Erythroblast (primary cell): ENCODE measurements at places on chromosomes 7 and 10.

- no peak for DNase-seq
These were observed 504.3 kb downstream of the DNAJB6 start for GRCh38 chr7:157840914-157841772.

DNA sequence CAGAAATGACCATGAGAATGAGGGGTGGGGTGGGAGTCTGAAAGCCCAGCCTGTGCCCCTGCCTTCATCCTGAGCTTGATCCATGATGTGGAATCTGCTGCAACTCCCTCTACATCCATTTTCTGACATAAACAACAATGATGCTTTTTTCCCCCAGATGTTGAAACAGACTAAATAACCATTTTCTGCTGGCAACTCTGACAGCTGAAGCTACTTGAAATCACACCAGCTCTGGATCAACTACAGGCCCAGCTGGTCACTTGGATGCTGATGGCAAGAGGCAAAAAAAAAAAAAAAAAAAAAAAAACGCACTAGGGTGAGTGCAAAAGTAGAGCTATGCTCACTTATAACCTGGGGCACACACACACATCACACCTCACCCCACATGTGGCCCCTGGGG is 74.2 kb downstream of the FAM107B start:
- DNase-seq, result no peak

GRCh38 chr10:77392236-77392721 is 245.3 kb downstream of the KCNMA1 start:
- no peak for DNase-seq

GRCh38 chr10:84478151-84478550 is 149.8 kb downstream of the CCSER2 start:
- no peak for DNase-seq

DNA sequence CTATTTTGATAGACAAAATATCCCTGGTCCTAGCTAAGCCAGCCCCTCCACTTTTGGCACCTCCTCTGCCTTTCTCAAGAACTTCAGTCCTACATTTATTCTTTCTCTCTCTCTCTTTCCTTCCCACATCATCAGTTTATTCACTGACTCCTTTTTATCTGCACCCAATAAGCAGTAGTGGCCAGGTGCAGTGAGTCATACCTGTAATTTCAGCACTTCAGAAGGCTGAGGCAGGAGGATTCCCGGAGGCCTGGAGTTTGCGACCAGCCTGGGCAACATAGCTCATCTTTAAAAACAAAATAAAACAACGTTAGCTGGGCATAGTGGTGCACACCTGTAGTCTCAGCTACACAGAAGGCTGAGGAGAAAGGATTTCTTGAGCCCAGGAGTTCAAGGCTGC is 19.4 kb upstream of the NRP1 start:
- no peak for DNase-seq

DNA sequence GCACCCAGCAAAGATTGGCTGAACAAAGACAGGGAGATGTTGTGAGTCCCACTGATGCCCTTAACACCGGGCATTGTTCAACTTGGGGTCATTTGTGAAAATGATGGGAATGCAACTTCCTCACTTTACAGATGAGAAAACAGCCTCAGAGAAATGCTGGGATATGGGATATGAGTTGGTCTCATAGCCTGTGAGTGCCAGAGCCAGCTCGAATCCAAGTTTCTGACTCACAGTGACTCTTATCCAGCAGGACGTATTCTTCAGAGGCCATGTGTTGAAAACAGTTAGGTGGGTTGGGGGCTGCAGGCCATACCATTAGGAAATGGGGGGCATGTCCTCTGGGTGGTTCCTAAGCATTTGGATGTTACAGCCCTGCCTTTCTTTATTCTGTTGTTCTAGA is 45.2 kb downstream of the KIAA1217 start:
- no peak for DNase-seq

DNA sequence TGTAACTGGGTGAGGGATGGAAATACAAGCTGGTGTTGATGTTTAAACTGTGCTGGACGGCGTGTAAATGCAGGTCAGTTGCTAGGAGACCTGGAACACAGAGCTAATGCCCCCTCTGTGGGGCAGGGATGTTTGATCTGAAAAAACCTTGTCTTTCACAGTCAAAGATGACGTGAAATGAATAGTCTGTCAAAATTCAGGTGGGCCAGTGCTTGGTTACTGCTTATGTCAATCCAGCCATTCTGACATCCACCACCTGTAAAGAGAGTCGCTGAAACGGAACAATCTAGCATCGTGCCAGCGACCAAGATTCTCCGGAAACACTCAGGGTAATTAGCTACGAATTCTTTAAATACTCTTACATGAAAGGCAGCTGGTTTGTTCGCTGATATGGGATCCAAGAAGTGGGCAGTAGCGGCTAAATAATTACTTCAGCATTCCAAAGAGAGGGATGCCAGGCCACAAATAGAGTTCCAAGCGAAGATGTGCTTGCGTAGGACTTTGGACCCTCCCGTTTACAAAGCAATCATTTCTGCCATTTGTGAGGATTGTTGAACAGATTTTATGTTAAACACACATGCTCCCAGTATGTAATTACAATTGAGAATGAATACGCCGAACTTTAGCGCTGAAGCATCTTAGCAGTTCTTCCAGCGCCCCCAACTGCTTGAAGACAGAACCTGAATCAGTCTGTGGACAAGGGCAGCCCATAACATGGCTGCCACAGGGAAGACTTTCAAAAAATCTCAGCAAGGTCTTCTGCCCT is 7.3 kb upstream of the ASB4 start:
- no peak for DNase-seq
